ENCODE measurements at places on chromosomes 3 and 15.

- DNase-seq, result no peak
Observed at GRCh38 chr3:31495971-31496665, 36.6 kb upstream of the STT3B start.

DNA sequence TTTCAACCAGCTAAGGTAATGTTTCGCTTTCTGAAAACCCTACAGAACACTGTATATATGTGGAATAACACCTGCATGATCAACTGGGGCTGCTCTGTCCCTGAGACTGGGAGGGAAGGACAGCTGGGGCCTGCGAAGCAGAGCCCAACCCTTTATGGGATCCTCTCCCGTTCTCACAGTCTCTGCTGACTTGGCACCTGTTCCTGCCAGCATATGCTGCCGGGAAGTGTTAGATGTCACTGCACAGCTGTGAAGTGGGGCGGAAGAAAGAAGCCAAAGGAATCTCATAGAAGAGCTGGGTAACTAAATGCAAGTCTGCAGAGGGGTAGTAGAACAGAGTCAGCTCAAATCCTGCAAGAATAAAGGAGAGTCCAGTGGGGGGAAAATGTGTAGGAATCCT is 29.6 kb downstream of the LRRC3B start:
- DNase-seq, result no peak

DNA sequence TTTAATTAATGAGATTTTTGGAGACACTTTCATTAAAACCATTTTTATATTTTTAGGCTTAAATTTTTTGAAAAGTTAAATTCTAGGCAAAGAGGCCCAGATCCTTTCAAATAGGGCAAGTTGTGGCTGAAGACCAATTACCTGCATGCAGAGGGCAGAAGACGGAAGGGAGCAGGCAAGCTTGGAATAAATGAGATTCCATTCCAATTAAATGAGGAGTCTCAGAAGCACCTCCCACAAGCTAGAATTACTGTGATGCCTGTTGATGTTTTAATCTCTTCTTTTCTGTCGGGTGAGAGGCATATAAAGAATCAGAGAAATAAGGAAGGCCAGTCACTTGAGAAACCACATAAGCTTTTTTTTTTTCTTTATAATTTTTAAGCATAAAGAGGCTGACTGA is 46.8 kb downstream of the KBTBD8 start:
- DNase-seq, result no peak

GRCh38 chr3:7700977-7701376 is 800.6 kb upstream of the LMCD1 start:
- no peak for DNase-seq

- no peak for DNase-seq
Observed at GRCh38 chr15:75431270-75431669, 20.2 kb downstream of the SIN3A start.

DNA sequence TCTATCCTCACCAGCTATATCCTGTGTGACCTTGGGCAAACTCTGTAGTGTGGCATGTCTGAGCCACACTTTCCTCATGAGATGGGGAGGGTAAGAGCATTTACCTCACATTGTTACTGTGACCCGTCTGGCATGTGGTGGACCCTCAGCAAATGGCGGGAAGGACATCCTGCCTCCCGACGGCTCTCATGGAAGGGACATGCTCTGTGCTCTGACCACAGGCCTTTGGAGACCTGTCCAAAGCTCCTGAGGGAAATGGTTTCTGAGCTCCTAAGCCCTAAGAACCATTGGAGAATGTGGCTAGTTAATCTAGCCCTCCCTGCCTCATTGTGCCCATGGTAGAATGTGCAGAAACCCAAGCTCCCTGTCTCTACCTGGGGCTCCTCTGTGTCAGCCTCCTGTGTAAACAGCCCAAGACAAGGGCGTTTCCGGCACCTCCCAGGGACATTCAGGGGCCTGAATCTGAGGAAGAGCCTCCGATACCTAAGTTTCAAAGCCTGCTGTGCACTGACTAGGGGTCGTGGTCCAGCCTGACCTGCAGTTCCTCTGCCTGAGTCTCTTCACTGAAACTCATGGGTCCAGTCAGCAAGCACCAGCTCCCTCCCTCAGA is 29.0 kb downstream of the XYLB start:
- DNase-seq, result no peak

DNA sequence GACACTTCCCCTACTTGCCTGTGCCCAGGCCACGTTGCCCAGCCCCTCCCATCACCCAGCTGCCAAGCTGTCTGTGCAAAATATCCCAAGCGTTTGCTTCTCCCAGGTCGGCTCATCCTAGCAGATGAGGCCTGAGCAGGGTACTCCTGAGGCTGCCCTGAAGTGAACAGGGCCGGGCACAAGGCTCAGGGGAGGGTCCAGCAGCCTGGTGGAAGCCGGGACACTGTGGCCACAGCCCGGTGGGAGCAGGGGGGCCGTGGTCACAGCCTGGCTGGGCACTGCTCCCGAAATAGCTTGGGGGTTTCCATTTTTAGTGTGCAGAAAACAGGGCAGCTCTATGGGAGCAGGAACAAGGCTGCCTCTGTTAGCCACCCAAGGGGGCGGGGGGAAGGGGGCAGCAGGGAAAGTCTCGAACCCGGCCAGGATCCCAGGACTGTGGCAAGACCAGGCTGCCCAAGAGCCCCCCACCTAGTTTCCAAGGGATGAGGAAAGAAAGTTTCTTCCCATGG is 3.4 kb downstream of the PLXNB1 start:
- no peak for DNase-seq

DNA sequence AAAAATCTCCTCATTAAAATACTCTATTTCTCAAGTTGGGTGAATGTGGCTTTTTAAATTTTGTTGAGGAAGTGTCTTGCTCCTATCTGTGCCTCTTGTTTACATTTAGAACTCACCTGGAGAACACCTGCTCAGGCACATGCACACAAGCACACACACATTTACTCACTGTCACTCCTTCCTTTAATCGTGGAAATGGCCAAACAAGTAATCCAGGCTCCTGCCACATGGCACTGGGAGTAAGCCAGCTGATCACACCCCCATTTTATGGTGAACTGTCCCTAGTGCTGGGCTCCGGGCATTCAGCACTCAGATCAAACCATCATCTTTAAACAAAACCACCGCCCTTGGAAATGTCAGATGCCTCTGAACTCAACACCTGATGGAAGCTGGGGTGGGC is 204.7 kb upstream of the BHLHE40 start:
- no peak for DNase-seq

- DNase-seq, result no peak
Observed at GRCh38 chr15:51878446-51879386, 49.3 kb downstream of the TMOD3 start.

GRCh38 chr15:95018888-95019545 is 787.7 kb downstream of the MCTP2 start:
- DNase-seq, result no peak

- DNase-seq, result peak; percentile 21
Observed at GRCh38 chr3:129313665-129314385, 35.2 kb downstream of the HMCES start.

- no peak for DNase-seq
Observed at GRCh38 chr15:97688177-97688576, 272.3 kb upstream of the ARRDC4 start.

GRCh38 chr15:67940324-67940719 is 100.5 kb upstream of the RNU6-1 start:
- no peak for DNase-seq

- DNase-seq, result no peak
Observed at GRCh38 chr15:75594276-75594675, 15.2 kb upstream of the PTPN9 start.

DNA sequence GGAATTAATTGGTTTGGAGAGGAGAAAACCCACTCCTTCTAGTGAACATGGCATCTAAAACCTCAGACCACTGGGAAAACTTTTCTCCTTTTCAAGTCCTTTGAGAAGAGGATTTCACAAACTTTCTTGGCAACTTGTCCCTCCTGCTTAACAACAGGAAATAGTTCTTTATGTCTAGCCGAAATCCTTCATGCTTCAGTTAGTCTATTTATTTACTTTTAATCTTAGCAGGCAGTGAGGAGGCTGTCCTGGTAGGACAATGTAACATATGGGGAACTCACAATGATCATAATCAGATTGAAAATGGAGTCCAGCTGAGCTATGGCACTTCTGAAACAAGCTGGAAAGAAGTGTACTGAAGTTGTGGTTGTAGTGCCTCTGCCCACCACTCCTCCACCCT is 50.6 kb downstream of the KY start:
- DNase-seq, result peak; percentile 36

DNA sequence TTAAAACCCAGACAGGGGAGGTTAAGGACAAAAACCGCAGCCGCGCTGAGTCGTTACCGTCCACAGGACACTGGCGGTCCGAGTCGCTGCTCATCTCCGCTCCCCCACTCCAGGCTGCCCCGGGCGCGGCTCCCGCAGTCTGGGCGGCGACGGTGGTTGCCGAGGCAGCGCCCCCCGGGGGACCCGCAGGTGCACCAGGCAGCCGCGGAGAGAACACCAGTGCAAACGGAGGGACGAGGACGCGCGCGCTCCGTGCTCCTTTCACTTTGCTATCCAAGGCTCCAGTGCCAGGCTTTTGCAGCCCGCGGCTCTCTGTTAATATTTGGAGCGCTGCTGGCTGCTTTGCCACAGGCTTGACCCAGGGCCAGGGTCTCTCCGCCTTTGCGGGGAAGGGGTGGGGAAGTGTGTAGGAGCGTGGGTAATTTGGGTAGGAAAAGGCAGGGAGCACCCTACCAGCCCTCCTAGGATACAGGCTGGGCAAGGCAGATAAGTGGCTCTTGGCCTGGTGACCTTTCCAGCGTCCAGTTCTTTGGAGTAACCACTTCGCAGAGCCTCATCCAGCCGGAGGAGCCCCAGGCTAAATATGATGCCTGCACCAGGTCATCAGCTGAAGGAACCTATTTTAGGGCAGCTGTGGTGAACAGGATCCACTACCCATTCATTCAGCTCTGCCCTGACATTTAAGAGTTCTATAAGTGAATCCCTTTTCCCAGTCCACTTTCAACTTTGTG is at the start of gene GADL1:
TSS of gene GADL1 (minus strand) at position 141 of the 731 bp plus-strand sequence. CDS start at position 94, 47 bp downstream.
- DNase-seq, result no peak

DNA sequence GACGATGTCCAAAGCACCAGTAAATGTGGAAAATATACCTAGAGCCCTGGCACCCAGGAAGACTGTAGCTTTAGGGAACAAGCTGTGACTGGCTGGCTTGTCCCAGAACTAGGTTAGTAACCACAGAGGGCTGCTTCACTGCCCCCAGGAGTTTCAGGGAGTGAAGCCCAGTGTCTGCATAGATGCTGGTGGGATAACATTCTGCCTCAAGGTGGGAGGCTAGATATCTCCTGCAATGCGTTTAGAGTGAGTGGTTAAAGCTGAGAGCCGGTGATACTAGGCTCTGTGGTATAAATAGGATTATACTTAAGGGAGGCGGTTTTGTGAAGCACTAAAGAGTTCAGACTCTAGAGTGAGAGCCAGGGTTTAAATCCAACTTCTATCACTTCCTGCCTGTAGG is 11.7 kb upstream of the CP start:
- no peak for DNase-seq

- no peak for DNase-seq
Observed at GRCh38 chr3:171092467-171092911, 66.0 kb upstream of the SLC2A2 start.

GRCh38 chr3:71069797-71070196 is 513.7 kb downstream of the FOXP1 start:
- DNase-seq, result peak; percentile 91

- DNase-seq, result no peak
Observed at GRCh38 chr15:77329202-77329601, 90.7 kb downstream of the PEAK1 start.

- no peak for DNase-seq
Observed at GRCh38 chr15:86383611-86384010, 303.9 kb downstream of the AGBL1 start.

DNA sequence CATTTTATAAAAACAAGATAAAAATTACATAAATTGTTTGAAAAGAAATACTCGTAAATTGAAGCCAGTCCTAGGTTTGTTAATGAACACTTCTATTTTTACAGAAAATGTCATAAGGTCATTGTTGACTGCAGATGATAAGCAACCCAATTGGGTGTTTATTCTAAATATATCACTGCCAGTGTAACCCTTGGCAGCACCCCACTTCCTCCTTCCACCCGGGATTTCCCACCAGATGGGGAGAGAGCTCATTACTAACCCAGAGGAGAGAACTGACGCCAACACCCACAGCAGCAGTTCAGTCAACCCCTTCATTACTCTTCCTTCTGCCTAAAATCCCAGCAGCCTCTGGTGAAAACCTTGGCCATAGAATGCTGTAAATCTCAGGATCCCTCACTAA is 307.6 kb downstream of the GAP43 start:
- DNase-seq, result no peak

- peak; percentile 50 for DNase-seq
Observed at GRCh38 chr15:93087825-93088199, 1.2 kb downstream of the RGMA start.

DNA sequence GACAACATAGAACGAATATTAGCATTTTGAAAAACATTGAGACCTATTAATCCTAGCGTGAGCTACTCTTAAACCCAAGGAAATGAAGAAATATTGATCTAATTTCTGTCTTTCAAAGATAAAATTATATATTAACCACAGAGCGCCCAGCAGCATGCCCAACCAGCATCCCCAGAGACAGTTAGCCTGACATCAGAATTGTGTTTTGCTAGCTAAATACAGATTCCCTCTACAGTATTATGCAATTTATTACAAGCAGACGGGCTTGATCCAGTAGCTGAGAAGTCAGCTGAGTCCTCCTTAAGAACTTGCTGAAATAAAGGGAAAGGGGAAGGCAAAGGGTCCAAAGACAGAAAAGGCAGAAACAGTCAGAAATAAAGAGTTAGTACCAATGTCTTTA is 7.2 kb upstream of the TUSC7 start:
- no peak for DNase-seq

DNA sequence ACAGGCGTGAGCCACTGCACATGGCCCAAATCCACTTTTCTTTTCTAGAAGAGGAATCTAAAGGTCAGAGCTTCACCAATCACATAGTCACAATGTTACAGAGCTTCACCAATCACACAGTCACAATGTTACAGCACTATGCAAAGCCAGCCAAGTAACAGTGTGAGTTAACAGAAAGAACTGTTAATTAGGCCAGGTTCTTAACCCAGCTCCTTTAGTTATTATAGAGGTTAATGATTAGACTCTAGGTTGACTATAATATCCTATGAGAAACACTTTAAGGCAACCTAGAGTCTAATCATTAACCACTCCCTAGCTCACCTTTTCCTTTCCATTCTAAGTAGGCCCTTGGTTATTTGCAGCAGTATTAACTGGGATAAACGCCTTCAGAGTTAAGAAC is 54.0 kb downstream of the TASOR start:
- DNase-seq, result no peak

GRCh38 chr3:165188452-165188851 is 7.7 kb downstream of the SLITRK3 start:
- no peak for DNase-seq

- no peak for DNase-seq
Observed at GRCh38 chr3:170107941-170108340, 70.1 kb downstream of the GPR160 start.

- no peak for DNase-seq
Observed at GRCh38 chr3:73674280-73674679, 49.5 kb upstream of the PDZRN3 start.

DNA sequence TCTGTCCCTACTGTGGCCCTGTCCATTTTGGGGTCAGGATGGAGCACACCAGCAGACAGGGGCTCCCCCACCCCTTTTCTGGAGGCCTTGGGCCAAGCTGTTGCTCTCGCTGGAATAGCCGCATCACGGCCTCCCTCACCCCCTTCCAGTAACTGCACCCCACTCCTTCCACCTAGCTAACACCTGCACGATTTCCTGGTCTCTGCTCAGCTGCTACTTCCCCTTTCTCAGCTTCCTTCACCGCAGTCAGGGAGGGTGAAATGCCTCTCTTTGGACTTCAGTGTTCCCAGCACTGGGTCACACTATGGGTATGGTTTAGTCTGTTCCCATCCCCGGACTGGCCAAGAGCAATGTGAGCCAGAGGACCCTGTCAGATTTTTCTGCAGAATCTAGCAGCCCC is 400.2 kb downstream of the MCTP2 start:
- DNase-seq, result no peak
